Amniotic stem cell (primary cell): ENCODE measurements at places on chromosomes 3 and 15.

DNA sequence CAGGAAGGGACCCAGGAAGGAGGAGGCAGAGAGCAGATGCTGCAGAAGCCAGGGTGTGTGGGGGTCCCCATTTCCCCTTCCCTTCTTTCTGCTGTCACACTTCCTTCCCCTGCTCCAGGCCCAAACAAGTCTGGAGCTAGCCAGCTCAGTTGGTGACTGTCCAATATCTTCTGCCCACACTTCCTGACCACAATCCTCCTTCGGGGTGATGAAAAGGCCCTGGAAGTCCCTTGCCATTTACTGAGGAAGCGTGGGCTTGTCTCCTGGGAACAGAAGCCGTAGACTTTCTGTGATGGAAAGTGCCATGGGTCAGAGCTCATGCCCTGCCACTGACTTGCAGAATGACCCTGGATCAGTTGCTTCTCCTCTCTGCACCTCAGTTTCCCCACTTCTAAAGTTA lies 39.0 kb downstream of the ANAPC13 start:
- DNase-seq = no peak

- no peak for DNase-seq
Observed at GRCh38 chr3:80771085-80771484, 990.4 kb downstream of the GBE1 start.

- no peak for DNase-seq
Observed at GRCh38 chr3:172244011-172244410, 204.2 kb downstream of the GHSR start.

GRCh38 chr3:3631114-3631513 lies 168.1 kb upstream of the LRRN1 start:
- no peak for DNase-seq

DNA sequence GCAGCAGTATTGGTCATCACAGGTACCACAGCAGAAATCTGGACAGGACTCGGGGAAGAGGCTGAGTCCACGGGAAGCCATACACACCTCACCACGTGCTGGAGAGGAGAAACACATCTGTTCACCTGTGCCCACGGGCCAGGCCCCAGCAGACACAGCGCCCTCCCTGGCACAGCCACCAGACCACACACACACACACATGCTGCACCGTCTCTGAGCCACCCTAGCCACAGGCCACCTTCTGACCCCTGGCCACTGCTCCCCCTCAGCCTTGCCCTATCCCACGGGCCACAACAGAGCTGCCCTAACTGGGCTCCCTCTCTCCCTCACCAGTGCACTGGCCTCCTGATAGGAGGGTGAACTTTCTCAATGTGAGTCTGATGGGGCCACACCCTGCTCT lies 2.8 kb downstream of the SHISA5 start:
- DNase-seq = no peak

DNA sequence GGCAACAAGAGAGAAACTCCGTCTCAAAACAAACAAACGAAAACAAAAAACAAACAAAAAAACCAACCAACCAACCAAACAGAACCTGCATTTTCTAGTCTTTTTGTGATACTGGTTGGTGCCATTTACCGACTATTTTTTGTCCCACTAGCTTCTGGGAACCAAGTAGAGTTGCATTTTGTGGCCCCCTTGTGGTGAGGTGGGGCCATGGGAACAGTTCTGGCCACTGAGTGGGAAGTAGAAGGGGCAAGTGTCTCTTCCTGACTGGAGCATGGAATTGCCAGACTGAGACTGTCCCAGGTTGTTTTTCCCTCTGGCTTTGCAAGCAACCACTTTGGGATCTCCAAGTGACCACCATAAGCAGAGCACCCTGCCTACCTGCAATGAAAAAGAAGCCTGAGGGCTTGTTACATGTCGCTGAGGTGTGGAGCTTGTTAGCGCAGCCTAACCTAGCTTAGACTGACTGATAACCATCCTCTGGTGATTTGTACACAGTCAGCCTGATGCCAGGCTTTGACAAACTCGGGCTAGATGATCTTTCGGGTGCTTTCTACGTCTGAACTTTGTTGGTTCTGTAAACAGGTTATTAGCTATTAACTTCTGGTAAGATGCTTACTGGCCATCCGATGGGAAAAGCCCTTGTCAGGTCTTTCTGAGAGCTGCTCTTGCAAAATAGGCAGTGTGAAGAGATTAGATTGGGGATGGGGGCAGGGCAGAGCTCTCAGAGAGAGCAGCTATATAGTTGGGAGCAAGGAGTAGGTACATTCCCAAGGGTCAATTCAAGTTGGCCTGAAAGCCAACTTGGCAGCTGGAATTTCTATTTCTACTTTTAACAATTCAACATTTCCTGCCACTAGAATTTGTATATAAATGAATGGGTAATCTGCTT lies 172.2 kb downstream of the SSR3 start:
- DNase-seq = no peak

GRCh38 chr3:44825264-44825925 lies 36.3 kb upstream of the TMEM42 start:
- DNase-seq = no peak

- DNase-seq = no peak
Observed at GRCh38 chr15:55394694-55395093, 13.5 kb downstream of the CCPG1 start.

DNA sequence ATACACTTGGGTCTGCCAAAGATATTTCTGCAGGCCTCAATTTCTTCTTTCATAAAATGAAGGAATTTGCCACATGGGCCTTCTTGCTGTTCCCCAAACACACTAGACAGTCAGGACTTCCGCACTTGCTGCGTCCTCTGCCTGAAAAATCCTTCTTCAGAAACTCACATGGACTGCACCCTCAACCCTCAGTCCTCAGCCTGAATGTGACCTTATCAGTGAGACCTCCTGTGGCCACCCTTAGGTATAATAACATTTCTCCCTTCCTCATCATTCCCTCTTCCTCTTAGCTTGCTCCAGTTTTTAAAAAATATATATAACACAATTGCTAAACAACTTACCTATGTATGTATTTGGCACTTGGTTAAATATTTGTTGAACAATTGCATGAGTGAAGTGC lies 257.5 kb downstream of the MFSD1 start:
- no peak for DNase-seq

DNA sequence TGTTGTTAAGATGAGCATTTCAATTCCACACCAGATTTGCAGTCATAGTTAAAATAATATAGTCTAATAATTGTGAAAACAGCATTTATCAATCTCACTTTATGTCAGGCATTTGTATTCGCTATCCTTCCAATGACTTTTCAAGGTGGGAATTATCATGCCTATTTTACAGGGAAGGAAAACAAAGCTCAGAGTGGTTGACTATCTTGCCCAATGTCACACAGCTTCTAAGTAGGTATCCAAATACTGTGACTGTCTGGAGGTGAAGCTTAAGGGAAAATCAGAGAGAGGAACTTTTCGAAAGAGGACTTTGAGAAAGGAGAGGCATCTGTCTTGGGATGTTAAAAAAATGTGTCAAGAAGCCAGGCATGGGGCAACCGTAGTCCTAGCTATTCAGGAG lies 443.1 kb downstream of the FOXP1 start:
- DNase-seq = no peak

DNA sequence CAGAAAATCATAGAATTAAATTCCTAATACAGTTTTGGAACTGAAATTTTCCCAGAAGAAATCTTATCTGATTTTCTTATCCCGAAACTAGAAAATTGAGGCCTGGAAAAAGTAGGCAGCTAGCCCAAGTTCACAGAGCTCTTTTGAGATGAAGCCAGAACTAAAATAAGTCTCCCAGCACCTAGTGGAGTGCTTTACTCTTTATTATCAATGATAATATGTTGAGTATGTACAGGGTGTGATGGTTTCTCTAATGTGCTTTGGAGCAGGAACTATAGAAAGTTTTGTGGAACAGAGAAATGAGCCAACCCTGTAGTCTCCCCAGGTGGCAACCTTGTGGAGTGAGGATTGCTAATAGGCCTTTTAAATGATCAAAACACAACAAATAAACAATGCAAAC lies 30.3 kb upstream of the BCL6 start:
- DNase-seq = no peak

GRCh38 chr3:67459796-67460195 lies 194.6 kb downstream of the SUCLG2 start:
- DNase-seq = no peak

- no peak for DNase-seq
Observed at GRCh38 chr3:124837730-124838186, 49.4 kb downstream of the ITGB5 start.

GRCh38 chr3:110341047-110341446 lies 730.6 kb upstream of the NECTIN3 start:
- no peak for DNase-seq

GRCh38 chr3:152608696-152609594 lies 226.0 kb upstream of the P2RY1 start:
- no peak for DNase-seq

- DNase-seq = no peak
Observed at GRCh38 chr3:141093971-141094684, 43.0 kb downstream of the SPSB4 start.

- DNase-seq = no peak
Observed at GRCh38 chr15:101325263-101326025, 30.4 kb upstream of the SNRPA1 start.

GRCh38 chr3:127886231-127886955 lies 28.6 kb upstream of the KBTBD12 start:
- DNase-seq = no peak

GRCh38 chr3:27345959-27346865 lies 23.0 kb downstream of the NEK10 start:
- no peak for DNase-seq

GRCh38 chr3:184022323-184022722 lies 4.6 kb upstream of the ABCC5 start:
- DNase-seq = no peak

DNA sequence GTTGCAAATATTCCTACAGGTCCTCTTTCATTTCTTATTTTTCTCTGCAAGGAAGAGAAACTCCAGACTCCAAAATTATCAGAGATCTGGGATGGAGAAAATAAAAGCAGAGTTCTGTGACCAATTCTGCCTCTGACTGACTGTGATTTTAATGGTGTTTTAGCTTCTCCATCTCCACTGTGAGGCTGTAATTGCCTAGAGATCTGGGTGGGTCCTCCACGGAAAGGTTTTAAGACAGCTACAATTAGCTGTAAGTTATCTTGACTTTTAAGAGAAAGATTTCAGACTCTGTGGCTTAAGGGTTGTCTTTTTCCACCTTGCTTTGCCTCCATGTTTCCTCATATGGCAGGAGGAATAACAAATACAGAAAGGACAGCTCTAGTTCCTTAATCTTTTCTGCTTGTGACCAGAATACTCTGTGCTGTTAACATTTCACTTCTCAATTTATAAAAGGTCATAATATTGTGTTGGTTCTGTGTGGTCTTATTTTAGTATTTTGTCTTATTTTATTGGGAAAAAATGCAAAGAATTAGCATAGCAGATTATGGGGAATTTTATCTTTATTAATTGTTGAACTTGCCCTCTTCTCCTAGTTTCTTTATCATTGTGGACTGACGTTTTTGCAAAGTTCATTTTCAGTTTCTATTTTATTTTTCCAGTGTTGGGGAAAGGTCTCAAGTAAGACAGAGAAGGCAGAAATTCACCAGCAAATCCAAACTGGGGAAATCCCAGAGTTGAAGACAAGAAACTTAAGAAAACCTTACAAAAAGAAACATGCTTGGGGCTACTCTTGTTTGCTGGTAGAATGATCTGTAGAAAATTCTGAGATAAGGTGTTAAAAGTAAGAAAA lies 157.9 kb downstream of the RAP2B start:
- DNase-seq = no peak

GRCh38 chr3:71874618-71875017 lies 89.7 kb upstream of the PROK2 start:
- no peak for DNase-seq

DNA sequence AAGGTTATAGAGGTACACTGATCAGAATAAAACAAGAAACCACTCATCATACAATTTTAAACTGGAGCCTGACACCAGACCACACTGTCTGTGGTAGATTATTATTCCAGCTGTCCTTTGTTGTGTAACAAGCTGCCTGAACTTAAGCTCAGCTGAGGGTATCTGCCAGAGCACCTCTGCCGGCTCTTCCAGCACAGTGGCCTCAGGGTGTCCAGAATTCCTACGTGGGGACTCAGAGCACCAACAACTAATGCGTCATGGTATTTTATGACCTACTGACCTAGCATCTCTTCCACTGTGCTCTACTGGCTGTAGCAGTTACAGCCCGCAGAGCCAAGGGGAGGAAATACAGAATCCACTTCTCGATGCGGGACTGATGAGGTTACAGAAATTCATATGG lies 15.6 kb upstream of the RAF1 start:
- DNase-seq = peak; percentile 77

- DNase-seq = no peak
Observed at GRCh38 chr15:88663141-88663621, 24.4 kb downstream of the ISG20 start.

GRCh38 chr15:99104788-99105513 lies at the start of gene SYNM:
Gene SYNM, plus strand, starts transcription at chr15:99105080. Its CDS starts 120 bp downstream, at chr15:99105200.
- DNase-seq = peak; percentile 49

DNA sequence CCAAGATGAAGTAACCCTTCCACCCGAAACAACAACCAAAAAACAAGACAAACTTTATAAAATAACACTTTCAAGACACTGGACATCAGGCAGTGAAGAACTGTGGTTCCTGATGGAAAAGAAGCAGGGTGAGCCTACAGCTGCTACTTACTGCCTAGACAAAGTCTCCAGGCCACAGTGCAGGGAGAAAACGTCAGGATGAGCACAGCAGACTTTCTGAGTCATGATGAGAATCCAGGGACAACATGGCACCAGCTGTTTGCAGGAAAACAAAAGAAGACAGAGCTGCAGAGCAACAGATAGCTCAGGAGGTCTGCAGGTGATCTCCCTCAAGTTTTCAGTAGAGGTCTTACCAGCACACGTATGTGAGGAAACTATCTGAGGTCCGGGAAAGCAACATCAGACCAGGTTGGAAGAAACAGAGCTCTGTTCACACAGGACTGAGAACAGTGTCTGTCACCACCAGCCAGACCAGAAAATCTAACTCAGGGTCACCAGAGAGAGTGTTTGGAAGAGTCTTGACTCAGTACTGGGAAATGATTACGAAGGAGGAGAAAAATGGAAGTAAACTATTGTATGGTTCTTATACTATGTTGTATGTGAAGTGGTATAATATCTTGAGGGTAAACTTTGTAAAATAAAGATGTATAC lies 108.9 kb downstream of the ANO10 start:
- no peak for DNase-seq

GRCh38 chr3:177820683-177821316 lies 623.5 kb upstream of the TBL1XR1 start:
- no peak for DNase-seq

DNA sequence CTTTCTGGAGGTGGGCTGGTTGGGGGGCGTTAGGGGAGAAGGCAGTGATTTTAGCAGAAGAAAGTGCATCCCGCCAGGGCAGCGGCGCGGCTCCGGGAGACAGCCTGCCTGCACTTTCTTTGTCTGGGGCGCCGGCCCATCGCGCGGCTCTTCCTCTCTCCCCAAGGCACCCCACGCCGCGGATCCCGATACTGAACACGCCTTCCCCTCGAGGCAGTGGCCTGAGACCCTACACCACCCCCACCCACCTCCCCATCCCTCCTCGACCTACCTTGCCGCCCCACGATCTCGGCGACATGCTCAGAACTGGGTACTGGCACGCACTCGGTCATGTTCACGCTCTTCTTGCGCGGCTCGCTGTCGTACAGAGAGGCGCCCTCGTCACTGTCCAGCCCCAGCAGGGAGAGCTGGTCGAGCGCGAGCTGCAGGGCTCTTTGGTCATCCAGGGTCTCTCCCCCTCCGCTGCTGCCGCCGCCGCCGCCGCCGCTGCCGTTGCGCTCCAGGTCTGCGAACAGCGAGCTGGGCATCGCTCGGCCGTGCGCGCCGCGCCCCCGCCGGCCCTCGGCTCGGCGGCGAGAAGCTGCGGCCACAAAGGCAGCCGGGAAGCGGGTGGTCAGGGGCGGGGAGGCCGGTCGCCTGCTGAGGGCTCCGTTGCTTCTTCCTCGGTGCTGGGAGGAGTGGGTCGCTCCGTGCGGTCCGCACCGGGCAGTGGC lies 483 bp downstream of the MEX3B start:
- DNase-seq = peak; percentile 27
